ENCODE measurements at places on chromosomes 16 and 17.

GRCh38 chr16:76854234-76854633 lies 336.8 kb upstream of the MON1B start:
- no peak for DNase-seq

GRCh38 chr17:72185564-72185963 lies 64.7 kb downstream of the SOX9 start:
- no peak for DNase-seq

DNA sequence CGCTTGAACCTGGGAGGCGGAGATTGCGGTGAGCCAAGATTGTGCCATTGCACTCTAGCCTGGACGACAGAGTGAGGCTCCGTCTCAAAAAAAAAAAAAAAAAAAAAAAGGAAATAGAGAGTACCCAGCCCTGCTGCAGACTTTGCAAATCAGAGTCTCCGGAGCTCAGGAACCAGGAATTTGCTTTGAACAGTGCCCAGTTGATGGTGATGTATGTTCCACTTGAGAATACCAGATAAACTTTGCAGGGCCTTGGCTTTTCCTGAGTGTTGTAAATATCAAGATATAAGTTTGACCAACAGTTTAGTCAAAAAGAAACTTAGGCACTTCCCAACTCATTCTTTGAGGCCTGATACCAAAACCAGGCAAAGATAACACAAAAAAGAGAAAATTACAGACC lies 30.6 kb upstream of the MAP3K14 start:
- no peak for DNase-seq

DNA sequence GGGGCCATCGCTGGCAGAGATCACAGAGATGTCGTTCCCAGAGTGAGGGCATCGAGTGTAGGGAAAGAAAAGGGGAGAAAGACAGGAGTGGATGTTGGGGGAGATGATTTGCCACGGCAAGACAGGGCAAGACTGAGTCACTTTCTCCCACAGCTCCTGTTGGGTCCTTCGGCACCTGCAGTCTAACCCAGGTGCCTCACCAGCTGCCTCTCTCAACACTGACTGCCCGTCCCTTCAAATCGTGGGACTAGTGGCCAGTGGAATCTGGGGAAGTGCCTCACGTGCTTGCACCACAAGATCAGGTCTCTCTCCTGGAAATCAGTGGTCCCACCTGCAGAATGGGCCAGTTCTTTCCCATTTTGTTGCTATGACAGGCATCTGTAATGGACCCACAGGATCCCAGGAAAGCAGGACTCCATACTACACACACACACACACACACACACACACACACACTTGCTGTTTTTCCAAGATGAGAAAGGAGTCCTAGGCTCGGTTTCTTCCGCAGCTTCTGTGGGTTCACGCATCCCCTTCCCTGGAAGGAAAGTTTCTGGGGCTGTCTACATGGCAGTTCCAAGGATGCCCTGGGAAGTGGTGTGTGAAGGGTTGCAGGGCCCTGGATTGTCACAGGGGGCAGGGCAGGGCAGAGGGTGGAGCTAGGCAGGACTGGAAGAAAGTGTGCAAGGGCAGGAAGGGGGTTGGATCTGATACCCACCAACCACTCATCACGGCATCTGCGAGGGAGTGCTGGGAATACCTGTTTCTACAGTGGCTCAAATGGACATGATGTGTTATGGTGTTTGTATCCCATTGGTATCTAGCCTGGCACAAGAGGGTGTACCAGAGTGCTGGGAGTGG lies 10.2 kb upstream of the CBX8 start:
- DNase-seq = no peak

- DNase-seq = no peak
Observed at GRCh38 chr16:90020260-90020837, 1.1 kb upstream of the DBNDD1 start.

GRCh38 chr17:57502811-57503241 lies 242.3 kb downstream of the CCDC182 start:
- DNase-seq = no peak

GRCh38 chr17:9837551-9838471 lies 12.1 kb downstream of the GLP2R start:
- DNase-seq = no peak

GRCh38 chr17:82175201-82175600 lies 37.4 kb downstream of the CCDC57 start:
- no peak for DNase-seq

DNA sequence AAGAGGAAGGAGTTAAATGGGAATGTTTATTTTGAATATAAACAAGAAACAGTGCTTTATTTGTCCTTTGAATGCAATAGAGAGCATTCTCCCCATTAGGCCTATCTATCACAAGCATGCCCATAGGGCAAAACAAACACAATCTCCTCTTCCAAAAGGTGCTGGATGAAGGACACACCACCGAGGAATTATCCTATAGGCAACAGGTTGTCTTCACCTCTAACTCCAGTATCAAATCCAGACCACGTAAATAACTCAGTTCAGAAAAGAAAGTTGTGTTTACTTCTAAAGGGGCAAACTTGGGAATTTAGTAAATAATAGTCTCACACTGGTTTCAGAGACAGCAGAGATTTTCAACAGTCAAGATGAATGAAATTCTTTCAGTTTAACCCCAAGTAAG lies 83.7 kb upstream of the CLEC18B start:
- no peak for DNase-seq

DNA sequence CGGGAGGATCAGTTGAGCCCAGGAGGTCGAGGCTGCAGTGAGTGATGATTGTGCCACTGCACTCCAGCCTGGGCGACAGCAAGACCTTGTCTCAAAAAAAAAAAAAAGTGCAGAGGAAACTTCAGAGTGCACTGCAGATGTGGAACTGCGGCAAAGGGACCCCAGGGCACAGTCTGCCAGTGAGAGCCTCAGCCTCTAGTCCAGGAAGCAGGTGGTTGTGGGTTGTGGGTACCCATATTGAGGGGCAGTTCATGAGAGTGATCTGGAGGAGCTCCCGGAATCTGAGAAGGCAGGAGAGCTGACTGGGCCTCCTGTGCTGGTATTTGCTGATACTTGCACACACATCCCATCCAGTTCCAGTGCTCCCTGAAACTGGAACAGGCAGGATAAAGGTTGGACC lies 13.1 kb downstream of the FOXN1 start:
- DNase-seq = no peak

- DNase-seq = no peak
Observed at GRCh38 chr17:70375406-70375805, 206.1 kb downstream of the KCNJ2 start.

DNA sequence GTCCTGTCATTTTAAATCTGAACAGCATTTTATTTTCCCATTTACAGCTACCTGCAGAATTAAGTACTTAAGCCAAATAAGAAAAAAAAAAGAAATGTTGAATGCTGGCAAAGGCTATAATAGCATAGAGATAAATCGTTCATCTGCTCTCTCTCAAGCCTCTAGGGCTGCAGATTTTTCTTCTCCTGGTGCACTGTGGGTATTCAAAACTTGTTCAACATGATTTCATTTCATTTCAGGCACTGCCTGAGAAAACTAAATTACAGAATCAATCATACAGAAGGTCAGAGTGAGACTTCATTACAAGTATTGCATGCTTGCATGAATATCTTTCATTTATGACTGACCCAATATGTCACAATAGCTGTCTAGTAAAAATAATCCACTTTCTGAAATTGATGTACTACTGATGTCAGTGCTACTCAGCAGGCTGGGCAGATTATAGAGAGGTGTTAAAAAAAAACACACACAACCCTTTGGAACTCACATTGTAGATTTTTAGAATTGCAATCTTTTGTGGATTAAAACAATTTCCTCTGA lies 86.2 kb downstream of the TOX3 start:
- DNase-seq = no peak

GRCh38 chr16:78224342-78224741 lies 124.9 kb downstream of the WWOX start:
- DNase-seq = no peak

DNA sequence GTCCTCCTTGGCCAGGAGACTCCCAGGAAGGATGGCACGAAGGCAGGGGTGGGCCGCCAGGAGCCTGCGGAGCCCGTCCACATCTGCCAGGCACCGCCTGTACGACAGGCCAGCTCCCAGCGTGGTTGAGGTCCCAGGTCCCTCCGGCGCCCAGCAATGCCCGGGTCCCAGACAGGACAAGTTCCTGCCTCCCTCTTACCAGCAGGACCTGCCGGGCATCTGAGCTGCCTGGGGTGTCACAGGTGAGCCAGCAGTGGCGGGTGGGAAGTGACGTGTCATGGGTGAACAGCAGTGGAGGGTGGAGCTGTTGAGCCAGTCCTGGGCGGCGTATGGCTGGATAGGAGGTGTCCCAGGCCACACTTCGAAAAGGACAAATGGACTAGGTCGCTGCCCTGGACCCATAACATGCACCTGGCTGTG lies 15.7 kb upstream of the BAHCC1 start:
- no peak for DNase-seq

- DNase-seq = peak; percentile 47
Observed at GRCh38 chr17:44209786-44210341, 9.6 kb downstream of the UBTF start.

- DNase-seq = peak; percentile 39
Observed at GRCh38 chr17:1709403-1709951, 700 bp downstream of the TLCD2 start.

- DNase-seq = no peak
Observed at GRCh38 chr16:50402298-50402895, 33.6 kb upstream of the BRD7 start.

GRCh38 chr16:72199761-72200337 lies 27.9 kb upstream of the PMFBP1 start:
- no peak for DNase-seq

- DNase-seq = no peak
Observed at GRCh38 chr17:73744411-73744810, 100.2 kb upstream of the SDK2 start.

DNA sequence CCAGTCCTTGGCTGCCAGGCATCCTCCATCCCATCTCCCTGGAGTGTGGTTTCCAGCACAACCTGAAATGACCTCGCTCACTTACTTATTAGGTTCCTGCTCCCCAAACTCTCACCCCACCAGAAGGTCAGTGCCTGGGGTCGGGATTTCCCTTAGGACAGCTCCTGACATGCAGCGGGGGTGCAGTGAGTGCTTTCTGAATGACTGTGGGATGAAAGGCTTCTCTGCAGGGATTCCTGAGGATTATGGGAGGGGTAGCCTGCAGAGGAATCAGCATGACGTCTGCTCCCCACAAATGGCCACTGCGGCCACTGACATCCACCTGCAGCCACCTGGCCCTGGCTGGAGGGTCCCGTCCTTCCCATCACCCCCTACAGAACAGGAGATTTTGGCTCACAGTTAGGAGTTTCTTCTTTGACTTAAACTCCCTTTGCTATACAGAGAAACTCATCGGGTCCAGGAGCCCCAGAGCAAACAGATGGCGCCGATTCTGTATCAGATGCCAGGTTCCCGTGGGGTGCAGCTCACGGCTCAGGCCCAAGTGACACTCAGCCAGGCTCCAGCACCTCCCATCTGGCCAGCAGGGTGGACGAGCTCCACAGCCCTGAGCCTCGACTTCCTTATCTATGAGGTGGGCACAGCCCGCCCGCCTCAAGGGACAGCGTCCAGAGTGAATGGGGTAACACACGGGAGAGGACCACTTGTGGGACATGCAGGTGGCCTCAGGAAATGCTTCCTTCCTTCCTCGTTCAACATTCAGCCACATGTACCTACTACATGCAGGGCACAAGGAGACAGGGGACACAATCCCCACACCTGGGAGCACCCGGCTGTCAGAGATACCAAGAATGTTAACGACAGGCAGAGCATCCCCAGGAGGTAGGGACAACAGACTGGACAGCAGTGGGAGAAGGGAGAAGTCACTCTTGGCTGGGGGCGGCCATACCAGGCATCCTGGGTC lies 69.8 kb downstream of the RMI2 start:
- DNase-seq = no peak

DNA sequence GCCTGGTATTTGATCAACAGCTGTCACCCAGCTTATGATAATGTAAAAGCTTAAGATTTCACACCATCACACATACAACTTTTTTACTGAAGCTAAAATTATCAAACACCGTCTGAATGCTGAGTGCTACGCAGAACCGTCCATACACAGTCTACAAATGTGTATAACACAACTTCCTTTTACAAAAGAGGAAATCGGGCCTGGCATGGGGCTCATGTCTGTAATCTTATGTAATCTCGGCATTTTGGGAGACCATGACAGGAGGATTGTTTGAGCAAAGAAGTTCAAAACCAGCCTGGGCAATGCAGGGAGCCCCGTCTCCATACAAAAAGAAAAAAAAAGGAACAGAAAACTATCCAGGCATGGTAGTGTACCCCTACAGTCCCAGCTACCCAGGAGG lies 19.6 kb upstream of the QRICH2 start:
- DNase-seq = peak; percentile 91

- peak; percentile 96 for DNase-seq
Observed at GRCh38 chr17:75228305-75228704, 22.8 kb downstream of the NUP85 start.

GRCh38 chr16:17270111-17270510 lies 200.6 kb downstream of the XYLT1 start:
- no peak for DNase-seq

- DNase-seq = no peak
Observed at GRCh38 chr16:12256921-12257320, 280.4 kb downstream of the SNX29 start.

GRCh38 chr16:72169708-72170107 lies 2.2 kb downstream of the PMFBP1 start:
- DNase-seq = no peak

DNA sequence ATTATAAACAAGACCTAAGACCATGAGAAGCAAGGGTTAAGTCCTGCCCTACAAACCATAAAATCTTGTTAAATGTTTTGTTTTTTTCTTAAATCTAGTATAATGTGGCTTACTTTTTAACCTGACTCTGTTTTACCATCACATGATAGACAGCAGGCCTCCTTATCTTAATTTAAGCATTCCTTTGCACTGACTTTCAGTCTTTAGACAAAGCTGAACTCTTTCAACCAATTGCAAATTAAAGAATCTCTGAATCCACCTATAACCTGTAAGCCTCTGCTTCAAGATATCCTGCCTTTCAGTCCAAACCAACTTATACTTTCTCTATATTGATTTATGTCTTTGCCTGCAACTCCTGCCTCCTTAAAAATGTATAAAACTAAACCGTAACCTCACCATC lies 478.5 kb downstream of the GRIN2A start:
- DNase-seq = no peak

DNA sequence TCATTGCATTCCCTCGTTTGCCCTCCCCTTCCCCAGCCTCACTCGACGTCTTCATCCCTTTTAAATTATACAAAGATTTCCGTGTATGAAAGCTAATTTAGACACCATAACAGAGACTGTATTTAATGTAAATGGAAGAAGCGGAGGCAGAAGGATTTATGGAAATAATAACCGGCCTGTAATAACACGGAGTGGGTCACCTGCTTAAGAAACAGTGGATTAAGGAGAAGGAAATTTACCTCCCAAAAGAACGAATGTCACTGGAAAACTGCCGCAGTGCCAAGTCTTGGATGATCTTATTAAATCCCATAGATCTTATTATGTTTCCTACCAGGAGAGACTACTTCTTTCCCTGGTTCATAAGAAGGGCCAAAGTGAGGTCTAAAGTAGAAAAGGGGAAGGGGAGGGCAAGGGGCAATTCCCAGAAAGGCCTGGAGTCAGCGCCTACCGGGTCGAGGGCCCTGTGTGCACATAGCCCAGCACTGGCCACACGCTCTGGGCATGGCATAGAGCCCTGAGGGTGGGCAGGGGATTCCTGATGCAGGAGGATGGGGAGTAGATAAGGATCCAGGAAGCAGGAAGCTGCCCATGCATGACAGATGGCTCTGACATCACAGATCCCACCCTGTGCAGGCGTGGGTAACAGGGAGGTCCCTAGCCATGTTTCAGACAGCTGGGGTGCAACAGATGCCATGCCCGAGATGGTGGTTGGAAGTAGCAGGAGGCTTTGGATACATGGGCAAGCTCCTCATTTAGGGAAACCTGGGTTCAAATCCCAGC lies 56.2 kb upstream of the RPL38 start:
- no peak for DNase-seq

GRCh38 chr16:87108941-87109340 lies 208.3 kb downstream of the C16orf95 start:
- DNase-seq = no peak
